ENCODE measurements at places on chromosomes 11 and 22. TPM values are rescaled to one million over a fixed set of nuclear protein-coding genes. Genes with fewer than 3 reads are reported as not detected.

Gene P2RX6
- polyA plus RNA-seq, result 28.1 TPM

DNA sequence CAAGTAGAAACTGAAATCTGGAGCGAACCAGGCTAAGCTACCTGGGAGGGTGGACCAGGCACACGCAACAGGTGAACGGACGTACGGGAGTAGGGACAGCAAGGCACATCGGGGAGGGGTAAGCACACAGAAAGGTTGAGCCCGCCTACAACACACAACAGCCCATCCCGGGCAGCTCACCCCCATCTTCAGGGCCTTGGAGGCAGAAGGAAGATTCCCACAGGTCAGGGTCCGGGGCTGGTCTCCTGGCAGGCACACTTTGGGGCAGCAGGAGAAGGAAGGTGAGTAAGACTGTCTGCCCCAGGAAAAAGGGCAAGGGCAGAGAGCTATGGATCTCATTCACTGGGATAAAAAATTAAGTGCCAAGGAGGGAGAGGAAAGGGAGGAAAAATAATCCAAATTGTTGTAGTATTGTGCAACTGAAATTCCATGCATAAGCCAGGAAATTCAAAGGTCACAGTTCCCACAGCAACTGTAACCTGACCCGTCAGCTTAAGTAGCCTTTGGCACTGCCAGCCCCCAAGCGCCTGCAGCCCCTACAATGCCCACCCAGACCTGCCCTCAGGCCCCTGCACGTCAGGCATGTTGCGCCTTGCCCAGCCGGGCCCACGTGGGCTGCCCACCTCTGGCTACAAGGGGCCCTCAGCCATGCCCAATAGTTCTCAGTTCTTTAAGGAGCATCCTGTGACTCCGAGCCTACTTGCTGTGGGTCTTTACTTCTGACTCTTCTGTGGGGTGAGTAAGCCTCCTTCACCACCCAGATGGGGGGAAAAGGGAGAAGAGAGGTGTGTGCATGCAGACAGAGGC lies 51.8 kb downstream of the MICAL3 start:
- no peak for DNase-seq

Gene SLC17A6
- polyA plus RNA-seq, result not detected

Gene OR2AG1
- not detected for polyA plus RNA-seq

Gene PDE2A
- polyA plus RNA-seq, result 22.4 TPM

DNA sequence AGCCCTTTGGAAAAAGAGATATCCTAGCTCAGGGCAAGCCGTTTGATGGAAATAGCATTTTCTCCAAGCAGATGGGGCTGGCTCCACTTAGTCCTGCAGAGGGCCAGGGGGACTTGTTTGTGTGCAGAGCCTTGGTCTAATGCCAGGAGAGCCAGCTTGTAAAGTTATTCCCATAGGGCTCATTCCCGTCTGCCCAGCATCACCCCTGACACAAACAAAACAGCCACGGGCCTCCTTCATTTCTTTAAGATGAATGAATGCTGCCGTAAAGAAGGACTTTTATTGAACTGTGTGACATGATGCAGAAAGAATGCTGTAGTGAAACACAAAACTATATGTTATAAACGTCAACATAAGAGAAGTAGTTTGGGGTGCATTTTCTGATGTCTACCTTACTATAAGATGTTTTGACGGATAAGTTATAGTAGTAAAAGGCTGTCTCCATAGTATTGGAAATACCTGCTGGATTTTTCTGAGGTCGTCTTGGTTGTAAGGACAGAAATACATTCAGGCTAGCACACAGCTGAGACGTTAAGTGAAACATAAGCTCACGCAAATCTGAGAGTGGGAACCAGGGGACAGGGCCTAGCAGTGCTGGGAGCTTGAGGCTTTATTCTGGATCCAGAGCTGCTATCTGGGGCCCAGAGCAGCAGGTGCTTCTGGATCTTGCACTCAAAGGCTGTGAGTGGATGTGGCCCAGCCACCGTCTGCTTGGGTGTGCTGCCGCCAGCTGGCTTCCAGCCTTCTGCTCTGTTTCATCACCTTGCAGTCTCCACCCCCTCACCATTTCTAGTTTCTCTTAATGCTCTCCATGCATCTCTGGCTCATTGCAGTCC lies 53.3 kb downstream of the NCAM1 start:
- peak; percentile 41 for DNase-seq

Gene CDON
- polyA plus RNA-seq, result 19.4 TPM

GRCh38 chr11:116501728-116502127 lies 271.1 kb downstream of the BUD13 start:
- DNase-seq, result no peak

DNA sequence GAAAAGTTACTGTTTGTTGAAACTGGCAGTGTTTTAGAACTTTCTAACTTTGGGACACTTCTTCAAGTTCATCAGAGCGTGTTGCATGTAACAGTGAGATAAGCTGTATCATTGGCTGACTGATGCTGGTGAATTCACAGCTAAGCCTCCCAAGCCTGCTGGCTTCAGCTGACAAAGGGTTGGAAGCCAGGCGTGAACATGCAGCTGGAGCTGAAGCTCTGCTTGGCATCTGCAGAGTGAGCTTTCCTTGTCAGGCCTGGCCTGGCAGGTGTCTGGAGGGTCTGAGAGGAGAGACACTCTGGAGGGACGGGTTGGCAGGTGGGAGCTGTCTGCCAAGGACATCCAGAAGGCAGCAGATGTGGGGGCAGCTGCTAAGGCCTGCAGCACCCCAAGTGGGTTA lies 1.5 kb downstream of the AMPD3 start:
- DNase-seq, result no peak

Gene FXYD2
- 2.2 TPM for polyA plus RNA-seq

DNA sequence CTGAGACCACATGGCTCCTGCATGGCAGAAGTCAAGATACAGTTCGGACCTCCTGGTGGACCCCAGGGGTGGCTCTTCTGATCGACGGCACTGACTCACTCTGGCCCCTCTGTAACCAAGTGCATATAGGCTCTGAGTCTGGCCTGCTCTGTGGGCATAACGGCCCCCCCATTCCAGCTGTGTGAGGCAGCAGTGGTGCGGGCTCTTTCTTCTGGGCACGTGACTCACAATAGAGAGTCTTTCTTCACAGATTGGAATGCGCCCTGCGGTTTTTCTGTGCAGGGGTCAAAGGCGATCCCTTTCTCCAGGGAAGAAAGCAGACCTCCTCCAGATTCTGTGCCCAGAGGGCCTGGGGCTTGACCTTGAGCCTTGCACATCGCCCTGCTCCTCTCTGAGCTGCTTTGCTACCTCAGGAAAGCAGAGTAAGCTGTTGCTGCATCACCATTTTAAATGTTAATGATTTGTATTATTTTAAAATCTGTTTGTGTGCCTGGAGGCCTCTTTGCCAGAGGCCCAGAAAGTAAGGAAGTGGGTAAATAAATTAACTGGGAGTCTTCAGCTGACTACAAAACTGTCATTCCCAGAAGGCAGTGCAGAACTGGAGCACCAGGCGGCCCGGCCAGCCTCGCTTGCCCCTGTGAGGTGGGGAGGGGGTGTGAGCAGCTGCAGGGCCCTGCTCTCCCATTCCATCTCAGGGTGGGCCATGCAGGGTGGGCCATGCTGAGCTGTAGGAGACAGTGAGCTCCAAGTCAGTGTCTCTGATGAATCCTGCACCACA lies 199.0 kb downstream of the GRIK4 start:
- no peak for DNase-seq

GRCh38 chr11:20050551-20051333 lies 109.5 kb downstream of the DBX1 start:
- no peak for DNase-seq

- peak; percentile 87 for DNase-seq
These were observed 14.1 kb downstream of the C11orf24 start for GRCh38 chr11:68257477-68258362.

GRCh38 chr22:23211622-23212021 lies 31.3 kb downstream of the BCR start:
- DNase-seq, result no peak

Gene ANGPTL5
- not detected for polyA plus RNA-seq

Gene APLNR
- 110 TPM for polyA plus RNA-seq

- DNase-seq, result no peak
These were observed 12.1 kb downstream of the TTLL8 start for GRCh38 chr22:50046019-50046415.

Gene MFRP
- not detected for polyA plus RNA-seq

DNA sequence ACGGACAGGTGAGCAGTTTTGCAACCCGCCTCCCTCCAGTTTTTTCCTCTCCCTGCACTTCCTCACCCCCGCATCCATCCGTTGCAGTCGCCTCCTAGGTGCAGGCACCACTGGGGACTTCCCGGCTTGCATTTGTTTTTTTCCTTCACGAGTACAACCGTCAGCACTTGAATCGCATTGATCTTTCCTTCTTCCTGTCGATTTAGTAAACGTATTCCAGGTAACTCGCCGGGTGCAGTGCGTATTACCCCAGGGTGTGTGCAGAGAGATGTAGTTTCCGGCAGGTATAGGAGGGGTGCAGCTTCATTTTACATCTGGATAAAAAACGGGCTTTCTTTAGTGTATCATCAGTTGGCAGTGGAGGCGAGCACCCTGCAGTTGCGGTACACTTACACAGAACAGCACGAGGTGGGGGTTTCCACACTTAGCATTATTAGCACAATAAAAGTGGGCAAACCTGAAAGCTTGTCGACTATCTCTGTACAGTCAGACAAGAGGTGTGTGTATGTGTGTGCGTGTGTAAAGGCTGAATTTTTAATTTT lies at the start of gene SORL1-AS1:
Gene SORL1-AS1 (minus strand): TSS at position 359 of the 542 bp plus-strand sequence.
- no peak for DNase-seq

GRCh38 chr11:114483929-114484328 lies 44.7 kb downstream of the REXO2 start:
- no peak for DNase-seq

GRCh38 chr11:92852229-92852628 lies 117.2 kb upstream of the MTNR1B start:
- no peak for DNase-seq

DNA sequence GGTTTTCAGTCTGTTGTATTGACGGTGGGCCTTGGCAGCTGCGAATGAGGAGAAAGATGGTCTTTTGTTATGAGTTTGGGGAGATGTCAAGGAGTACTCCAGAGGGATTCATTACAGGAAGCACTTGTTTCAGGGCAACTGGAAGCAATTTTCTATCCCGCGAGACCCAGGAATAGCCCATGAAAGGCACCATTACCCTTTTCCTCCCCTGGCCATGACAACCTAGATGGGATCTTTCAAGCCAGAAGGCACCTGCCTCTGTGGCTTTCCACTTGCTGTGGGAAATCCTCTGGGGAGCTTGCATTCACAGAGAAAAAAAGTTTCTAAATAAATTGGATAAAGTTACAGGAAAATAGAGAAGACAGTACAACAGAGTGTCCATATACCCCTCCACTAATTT lies 2.7 kb downstream of the ZNF215 start:
- no peak for DNase-seq

DNA sequence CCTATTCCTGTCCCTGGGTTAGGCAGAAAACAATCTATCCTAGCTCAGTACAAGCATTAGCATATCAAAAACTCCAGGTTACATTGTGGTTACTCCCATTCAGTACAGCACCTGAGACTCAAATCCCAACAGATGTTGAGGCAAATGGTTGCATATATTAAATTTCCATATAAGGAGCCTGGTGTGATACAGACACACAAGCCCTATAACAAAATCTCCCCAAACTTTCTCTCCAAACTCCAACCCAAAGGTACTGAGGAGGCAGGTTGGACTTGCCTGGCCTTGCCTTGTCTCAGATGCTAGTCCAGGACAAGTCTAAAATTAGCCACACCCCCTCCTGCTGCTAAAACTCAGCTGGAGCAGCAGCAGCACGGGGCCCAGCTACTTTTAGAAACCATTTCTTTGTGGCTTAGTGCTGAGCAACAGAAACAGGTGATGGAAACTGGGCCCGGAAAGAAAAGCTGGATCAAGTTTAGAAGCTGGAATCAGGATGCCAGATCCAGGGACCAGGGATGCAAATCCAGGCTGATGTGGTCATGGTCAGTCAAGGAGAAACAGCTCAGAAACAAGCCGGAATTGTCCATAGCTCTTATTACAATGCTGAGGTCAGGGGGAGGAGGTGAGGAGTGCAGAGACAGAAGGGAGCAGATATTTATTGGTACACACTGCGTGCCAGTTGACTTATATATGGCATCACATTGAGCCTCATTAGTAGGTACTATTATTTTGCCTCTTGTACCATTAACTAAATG lies 73.7 kb upstream of the AMOTL1 start:
- DNase-seq, result no peak

DNA sequence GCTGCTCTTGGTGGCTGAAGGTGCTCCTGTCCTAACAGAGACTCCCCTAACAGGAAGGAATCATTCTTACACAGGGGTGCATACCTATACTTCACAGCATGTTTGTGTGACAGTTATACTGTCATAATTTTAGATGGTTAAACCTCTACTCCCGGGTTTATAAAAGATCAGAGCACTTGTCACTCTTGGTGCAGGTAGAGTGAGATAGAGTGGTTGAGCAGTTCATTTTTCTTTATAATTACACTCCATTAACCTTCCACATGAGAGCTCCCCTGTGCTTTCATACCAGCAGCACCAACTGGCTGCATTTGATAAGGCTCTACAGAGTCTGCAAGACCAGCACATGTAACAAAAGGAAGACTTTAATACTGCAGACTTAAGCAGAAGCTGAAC lies 72.9 kb downstream of the LARGE2 start:
- DNase-seq, result no peak

GRCh38 chr11:119622454-119623143 lies 106.4 kb downstream of the NECTIN1 start:
- DNase-seq, result no peak

- no peak for DNase-seq
These were observed 3.8 kb downstream of the OR10S1 start for GRCh38 chr11:123973816-123974215.

GRCh38 chr11:84103096-84103495 lies 816.9 kb upstream of the CCDC90B start:
- no peak for DNase-seq

- DNase-seq, result no peak
These were observed 46.4 kb downstream of the RCN1 start for GRCh38 chr11:32137263-32137662.

Gene SMTNL1
- polyA plus RNA-seq, result 148 TPM

Data from hindlimb muscle (tissue), 1 donor.